Activated CD8-positive, alpha-beta T cell treated with anti-CD3 and anti-CD28 coated beads, Interleukin-2, amount 10 ng/mL, durations not matched to agents 7 days and 5 days (primary cell): ENCODE measurements at places on chromosomes 5 and 9. TPM values are rescaled to one million over a fixed set of nuclear protein-coding genes. Genes with fewer than 3 reads are reported as not detected.

- no peak overlapping the region for H3K27ac ChIP-seq
- DNase-seq: no peak
- peaks cover 27% of the 10 kb centered on the region for H3K27me3 ChIP-seq
- H3K4me1 ChIP-seq: peaks cover 4% of the 10 kb centered on the region
Observed at GRCh38 chr9:36993933-36994764, 39.9 kb downstream of the PAX5 start.

DNA sequence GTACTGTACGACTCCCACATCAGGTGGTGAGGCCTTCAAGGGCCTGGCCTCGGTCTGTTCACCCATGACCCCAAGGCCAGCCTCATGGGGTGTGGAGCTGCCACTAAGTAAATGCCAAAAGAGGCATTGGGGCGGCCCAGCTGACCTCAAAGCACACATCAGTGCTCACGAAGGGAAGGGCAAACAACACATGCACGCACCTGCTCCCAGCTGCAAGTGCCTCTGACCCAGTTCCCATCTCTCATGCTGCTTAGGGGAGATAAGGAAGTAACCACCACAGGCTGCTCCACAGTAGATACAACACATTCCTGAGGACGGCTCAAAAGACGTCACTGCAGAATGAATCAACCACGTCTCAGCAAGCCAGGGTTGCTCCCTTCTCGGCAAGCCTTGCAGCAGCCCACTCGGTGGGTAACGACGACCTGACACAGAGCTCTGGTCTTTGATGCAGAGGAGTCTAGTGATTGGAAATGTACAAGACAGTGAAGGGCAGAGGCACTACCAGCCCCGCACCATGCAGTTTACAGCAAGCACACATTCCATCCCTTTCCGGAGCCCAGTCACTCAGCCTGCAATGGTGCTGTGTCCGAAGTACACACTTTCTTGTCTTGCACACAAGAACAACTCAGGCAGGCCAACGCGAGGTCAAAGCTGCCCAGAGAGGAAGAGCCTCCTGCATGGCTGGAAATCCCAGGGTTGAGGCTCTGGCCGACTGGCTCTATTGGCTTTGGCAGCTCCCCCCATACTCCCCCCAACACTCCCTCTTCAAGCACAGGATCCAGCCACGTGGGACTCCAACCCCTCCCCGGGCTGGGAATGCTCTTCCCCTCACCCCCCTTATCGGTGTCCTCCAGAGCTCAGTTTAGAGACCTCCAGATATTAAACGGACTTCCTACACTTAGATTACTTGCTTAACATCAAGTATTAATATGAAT is 31.8 kb downstream of the FABP6 start:
- DNase-seq: no peak
- H3K27me3 ChIP-seq: peaks cover 6% of the 10 kb centered on the region
- H3K4me3 ChIP-seq: no peak overlapping the region
- no peaks in the 10 kb centered on the region for H3K36me3 ChIP-seq
- H3K27ac ChIP-seq: no peak overlapping the region
- no peaks in the 10 kb centered on the region for H3K4me1 ChIP-seq

- no peaks in the 10 kb centered on the region for H3K4me1 ChIP-seq
- DNase-seq: no peak
- H3K36me3 ChIP-seq: no peaks in the 10 kb centered on the region
- no peak overlapping the region for H3K27ac ChIP-seq
Observed at GRCh38 chr9:107711542-107711941, 222.0 kb upstream of the KLF4 start.

DNA sequence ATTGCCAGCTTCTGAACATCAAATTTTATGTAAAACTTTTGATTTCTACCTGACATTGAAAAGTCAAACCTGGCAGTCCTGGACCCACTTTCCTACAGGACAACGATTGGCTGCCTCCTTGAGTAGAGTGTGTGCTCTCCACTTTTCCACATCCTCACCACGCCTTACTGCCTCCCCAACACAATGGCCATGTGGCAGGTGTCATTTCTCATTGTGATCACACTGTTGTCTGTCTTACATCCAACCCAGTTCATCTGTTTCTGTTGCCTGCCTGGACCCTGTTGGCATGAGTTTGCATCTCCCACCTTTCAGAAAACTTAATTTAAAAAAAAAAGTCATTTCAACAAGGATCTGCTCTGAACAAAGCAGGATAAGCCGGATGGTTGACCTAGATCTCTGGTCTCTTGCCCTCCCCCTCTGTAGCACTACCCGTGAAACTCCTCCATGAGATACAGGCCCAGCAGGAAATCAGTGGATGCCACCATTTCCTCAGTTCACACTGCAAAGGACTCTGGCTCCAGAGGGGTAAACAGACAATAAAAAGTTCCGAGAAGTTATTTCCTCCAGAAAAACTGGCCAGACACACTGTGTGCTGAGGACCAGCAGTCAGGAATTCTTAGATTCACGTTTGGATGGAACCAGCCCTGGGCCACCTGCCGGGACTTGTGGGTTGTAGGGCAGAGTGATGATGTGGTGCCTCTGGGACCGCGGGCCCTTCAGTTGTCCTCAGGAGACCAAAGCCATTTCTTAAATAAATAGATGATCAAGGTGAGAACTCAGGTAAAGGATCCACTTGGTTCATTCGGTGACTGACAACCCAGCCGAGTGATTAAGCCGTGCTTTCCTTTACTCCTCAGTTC is 48.6 kb downstream of the AMBP start:
- H3K4me3 ChIP-seq: no peak overlapping the region
- no peaks in the 10 kb centered on the region for H3K4me1 ChIP-seq
- no peaks in the 10 kb centered on the region for H3K27me3 ChIP-seq
- H3K36me3 ChIP-seq: no peaks in the 10 kb centered on the region

DNA sequence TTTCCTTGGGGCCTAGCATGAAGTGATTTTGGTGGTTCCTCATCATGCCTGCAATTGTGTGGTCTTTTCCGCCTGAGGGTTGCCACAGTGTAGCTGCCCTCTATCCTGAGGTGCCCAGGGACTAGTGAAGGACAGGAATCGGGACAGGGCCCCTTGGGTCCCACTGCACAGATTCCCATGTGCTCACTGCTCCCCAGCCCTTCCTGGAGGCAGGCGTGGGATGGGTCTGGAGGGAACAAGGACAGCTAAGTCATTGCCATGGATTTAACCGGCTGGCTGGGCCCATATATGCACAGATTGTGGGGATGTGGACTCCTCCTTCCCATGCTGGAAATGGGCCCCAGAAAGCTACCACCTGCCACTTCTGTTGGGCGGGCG is 122.3 kb upstream of the PITX1 start:
- no peak overlapping the region for H3K4me3 ChIP-seq
- DNase-seq: no peak
- no peaks in the 10 kb centered on the region for H3K4me1 ChIP-seq
- peaks cover 20% of the 10 kb centered on the region for H3K27me3 ChIP-seq
- H3K36me3 ChIP-seq: no peaks in the 10 kb centered on the region

CAVIN4 gene
- 0.16 TPM for total RNA-seq
